ENCODE measurements at places on chromosomes 12 and 14.

GRCh38 chr12:67813456-67813904 is 164.9 kb downstream of the DYRK2 start:
- no peak for DNase-seq

- DNase-seq, result no peak
Measured at GRCh38 chr12:131115766-131116467, 162.2 kb downstream of the ADGRD1 start.

GRCh38 chr14:73250781-73251500 is 13.6 kb downstream of the PAPLN start:
- DNase-seq, result no peak

DNA sequence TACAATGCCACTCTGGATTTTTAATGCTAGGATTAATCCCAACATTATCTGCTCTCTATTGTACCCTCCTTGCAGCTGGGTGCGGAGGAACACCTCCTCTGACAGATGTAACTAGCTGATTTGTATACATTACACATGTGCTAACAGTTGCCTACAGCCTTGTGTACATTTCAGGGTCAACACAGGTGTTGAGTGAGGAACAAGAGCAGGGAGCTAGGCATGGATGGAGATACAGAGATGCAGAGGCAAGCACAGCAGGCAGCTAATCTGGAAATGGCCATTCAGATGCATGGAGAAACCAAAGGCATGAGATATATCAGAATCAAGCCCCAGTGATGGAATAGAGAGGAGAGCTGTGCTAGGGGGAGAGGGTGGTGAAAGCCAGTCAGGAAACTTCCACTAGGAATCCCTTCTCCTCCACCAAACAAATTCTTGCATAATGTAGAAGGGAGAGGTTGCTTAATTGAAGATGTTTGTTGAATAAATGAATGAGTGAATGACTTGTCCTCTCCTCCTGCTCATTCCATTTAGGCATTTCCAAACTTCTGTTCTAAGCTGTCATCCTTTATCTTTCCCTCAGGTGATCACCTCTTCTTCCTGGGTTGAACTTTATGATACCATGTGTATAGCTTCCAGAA is 313.2 kb downstream of the ATP23 start:
- no peak for DNase-seq

DNA sequence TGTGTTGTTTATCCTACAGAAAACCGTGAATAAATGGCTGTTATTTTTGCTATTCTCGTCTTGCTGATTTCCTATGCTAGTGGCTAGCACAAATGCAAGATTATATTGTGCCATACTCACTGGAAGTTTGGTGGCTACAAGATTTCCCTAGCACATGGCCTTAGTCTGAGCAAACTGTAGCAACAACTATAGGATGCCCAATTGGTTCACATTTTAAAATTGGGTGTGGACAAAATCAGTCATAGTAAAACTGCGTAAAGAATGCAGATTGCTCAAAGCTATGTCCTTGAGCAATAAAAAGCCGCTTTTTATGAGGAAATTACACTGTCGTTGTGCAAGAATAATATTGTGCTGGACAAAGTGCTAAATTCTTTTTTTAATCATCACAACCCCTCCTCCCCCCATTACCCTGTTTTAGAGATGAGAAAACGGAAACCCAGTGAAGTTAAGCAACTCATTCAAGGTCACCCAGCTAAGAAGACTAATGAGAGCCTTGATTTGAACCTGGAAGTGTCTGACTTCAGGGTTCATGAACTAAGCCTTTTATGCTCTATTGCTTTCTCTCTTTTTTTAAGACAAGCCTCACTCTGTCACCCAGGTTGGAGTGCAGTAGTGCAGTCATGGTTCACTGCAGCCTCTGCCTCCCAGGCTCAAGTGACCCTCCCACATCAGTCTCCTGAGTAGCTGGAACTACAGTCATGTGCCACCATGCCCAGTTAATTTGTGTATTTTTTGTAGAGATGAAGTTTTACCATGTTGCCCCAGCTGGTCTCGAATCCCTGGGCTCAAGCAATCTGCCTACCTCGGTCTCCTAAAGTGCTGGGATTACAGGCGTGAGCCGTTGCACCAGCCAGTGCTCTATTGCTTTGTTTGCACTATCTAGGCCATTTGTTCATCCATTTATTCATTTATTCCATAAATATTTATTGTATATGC is 73.6 kb downstream of the SRGAP1 start:
- DNase-seq, result no peak

DNA sequence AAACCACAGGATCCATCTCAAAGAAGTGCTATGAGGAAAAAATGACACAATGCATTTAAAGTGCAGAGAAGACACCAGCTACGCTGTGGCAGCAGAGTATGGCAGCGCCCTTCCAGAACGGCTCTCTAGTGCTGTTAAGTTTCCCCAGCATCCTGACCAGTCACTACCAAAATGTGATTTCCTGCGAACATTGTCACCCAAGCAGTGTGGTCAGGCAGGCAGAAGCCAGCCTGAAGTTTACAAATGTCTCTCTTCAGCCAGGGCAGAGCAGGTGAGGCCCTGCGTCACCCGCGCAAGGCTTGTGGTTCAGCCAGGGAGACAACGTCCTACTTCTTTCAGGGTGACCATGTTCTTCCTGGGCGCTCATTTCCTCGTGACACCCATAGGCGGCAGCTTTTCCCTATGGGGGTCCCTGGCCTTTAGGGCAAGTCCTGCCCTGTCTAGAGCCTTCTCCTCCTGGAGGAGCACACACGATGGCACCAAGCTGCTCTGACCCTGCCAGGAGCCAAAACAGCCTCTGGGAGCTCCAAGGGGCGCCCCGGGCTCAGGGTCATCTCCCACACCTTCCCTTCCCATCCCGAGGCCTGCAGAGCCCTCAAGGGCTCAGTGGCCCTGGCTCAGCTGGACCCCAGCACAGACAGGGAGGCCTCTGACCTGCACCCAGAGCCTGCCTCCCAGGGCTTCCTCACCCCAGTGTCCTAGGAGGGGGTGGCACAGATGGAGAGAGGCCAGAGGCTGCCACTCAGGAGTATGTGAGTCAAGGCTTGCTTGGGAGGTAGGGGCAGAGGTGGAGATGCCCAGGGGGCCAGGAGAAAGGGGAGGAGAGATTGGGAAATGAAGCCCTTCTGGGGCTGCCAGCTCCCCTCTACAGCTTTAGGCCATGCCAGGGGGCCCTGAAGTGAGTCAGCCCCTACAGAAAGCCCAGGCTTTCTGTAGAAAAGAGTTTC is 41.9 kb downstream of the PSMA6 start:
- peak; percentile 24 for DNase-seq

DNA sequence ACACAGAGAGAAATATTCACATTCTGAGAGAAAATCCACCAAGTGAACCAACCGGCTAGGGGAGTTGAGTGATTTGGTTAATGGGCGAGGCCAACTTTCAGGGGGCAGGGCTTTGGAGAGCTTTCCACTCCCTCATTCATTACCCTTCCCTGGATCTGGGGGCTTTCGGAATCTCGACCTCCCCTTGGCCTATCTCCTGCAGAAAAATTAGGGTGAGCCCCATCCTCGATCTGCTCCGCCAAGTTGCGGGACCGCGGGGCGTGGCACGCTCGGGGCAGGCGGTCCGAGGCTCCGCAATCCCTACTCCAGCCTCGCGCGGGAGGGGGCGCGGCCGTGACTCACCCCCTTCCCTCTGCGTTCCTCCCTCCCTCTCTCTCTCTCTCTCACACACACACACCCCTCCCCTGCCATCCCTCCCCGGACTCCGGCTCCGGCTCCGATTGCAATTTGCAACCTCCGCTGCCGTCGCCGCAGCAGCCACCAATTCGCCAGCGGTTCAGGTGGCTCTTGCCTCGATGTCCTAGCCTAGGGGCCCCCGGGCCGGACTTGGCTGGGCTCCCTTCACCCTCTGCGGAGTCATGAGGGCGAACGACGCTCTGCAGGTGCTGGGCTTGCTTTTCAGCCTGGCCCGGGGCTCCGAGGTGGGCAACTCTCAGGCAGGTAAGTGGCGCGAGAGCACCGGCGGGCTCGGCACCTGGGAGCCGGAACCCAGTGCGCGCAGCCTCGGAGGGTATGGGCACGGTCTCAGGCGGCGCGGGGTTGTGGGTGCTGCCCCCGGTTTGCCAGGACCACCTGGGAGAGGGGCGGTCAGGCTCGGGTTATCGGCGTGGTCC is at the start of gene ERBB3:
TSS of gene ERBB3 (plus strand) at position 443 of the 833 bp plus-strand sequence. CDS start at position 579, 136 bp downstream.
- DNase-seq, result peak; percentile 45

DNA sequence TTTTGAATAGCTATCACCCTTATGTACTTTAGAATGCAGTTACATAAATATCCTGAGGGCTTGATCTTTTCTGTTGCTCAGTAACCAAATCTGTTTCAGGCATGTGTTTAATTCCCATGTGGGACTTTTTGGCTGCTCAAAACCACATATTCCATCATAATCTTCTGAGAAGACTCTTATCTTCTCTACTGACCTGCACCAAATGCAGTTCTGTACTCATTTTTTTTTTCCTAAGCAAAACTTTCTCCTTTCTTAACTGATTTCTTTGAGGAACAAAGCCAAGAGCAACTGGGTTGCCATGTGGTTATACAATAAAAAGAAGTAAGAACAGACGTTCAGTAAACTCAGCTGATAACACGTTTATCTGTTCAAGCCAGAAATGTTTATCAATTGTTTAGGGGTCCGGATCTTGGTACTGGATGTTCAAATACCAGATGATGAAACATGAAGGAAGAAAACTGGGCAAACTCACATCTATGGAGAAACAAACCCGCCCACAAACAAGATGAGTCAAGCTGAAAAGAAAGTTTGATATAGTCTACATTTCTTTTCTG is 50.1 kb downstream of the TMEM132C start:
- no peak for DNase-seq

DNA sequence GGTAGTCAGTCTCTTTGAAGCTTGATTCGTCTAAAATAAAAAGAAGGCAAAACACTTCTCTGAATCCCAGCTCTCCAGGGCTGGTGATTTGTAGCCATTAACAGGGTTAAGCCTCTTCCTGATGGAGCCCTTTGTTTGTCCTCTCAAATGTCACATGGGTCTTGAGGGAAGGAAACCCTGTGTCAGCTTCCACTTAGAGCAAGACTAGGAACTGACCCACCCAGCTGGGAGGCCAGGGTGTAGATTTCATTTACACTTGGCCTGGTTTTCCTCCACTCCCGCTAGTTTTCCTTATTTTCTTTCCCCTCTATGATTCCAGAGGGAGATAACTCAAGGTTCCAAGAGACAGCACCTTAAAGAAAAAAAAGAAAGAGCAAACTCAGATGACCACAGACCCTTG is 230.5 kb upstream of the EGLN3 start:
- no peak for DNase-seq

DNA sequence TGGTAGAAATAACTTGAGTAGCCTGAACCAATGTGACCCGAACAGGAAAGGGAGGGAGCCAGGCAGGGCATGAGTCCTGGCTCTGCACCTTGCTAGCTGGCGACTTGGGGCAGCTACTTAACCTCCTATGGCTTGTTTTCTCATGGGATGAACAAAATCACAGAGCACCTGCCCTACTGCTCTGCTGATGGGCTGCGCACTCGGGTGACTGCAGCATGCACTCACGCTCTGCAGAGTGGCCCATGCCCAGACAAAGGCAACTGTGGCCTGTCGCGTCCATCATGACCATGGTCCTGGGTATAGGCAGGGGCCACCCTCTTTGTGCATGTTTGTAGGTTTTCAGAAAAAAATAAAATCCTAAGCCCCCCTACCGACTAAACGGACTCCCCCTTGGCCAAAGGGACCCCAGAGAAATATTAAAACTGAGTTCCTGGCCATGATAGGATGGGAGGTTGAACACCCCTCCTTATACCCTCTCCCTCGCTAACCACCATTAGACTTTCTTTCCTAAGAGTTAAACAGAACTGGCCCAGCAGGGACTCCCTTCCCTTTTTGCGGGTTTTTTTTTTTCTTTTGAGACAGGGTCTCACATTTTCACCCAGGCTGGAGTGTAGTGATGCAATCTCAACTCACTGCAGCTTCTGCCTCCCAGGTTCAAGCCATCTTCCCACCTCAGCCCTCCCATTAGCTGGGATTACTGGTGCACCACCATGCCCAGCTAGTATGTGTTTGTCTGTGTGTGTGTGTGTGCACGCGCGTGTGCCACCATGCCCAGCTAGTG is 32.5 kb downstream of the VWF start:
- no peak for DNase-seq

- no peak for DNase-seq
Measured at GRCh38 chr12:122079532-122080081, 1.1 kb downstream of the MLXIP start.

GRCh38 chr14:23284654-23285529 is 1.0 kb downstream of the HOMEZ start:
- no peak for DNase-seq

- DNase-seq, result no peak
Measured at GRCh38 chr14:44565968-44566367, 58.9 kb upstream of the FSCB start.

GRCh38 chr14:96729889-96730288 is 67.3 kb upstream of the VRK1 start:
- DNase-seq, result no peak

- no peak for DNase-seq
Measured at GRCh38 chr12:60926256-60926655, 1330.4 kb downstream of the SLC16A7 start.

GRCh38 chr12:81081726-81082125 is 3.8 kb downstream of the ACSS3 start:
- no peak for DNase-seq

DNA sequence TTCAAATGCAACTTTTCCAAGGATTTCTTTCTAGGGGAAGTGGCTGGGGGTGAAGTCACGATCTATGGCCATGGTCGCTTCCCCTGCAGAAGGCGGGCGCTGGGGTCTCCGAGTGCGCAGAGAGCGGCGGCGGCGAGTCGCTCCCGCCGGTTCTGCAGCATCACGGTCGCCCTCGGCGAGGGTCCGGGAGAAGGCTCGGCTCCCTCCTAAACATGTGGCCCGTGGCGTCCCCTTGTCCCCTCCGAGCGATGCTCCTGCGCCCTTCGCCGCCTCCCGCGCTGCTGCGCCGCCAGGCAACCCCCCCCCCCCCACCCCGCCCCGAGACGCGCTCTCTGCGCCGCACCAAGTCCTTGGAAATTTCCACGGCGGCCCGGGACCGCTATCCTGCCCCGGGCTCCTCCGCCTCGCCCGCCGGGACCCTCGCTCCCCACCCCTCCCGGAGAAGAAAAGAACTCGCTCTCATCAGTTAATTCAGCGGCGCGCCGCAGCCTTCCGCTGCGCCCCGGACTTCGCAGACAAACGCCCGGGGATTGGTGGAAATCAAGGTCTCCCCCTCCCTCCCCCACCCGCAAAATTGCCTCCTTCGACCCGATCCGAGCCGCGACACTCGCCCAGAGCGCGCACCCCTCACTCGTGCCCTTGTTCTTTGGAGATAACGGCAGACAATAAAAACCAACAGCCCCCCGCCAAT is at the start of gene ST8SIA1:
TSS of gene ST8SIA1 (minus strand) at position 298 of the 691 bp plus-strand sequence. CDS start 475 bp downstream, outside the sequence.
- peak; percentile 39 for DNase-seq

- no peak for DNase-seq
Measured at GRCh38 chr12:55757701-55758100, 14.8 kb downstream of the GDF11 start.

- DNase-seq, result no peak
Measured at GRCh38 chr14:83825843-83826242, 1704.1 kb upstream of the FLRT2 start.
